ENCODE measurements at places on chromosomes 3 and 15. TPM values are rescaled to one million over a fixed set of nuclear protein-coding genes. Genes with fewer than 3 reads are reported as not detected.
A peak's percentile ranks its signal among the peaks of the same experiment; 100 is the strongest.

DNA sequence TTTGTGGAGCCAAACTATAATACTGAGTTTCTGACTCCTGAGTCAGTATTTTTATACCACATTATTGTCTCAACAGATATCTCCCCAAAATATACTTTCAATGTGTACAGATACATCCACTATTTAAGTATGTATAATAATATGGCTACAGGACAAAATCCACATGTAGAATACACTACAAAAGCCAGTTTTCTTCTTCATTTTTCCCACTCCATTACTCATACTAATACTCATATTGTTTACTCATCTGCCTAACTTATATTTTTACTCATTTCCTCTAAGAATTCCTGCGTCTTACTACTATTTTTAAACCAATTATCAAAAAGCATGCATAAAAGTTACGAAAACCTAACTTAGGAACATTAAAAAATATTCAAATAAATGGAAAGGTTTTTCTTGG, 440.8 kb downstream of the ZNF385D start:
- DNase-seq, result no peak

DNA sequence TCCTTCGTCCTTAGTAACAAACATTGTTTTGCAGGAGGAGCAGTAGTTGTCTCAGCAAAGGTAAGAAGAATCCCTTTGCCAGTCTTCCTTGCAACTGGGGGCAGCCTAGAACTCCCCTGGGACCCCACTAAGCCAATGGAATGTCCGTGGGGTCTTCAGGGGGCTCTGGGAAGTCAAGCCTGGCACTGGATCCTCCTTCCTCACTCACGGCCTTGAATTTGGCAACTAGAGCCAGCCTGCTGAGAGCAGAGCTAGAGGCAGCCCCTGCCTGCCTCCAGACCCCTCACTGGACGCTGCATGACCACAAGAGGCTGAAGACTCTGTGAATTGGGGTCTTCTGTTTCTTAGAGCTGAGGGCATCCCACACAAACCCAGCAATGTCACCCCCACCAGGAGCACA, 18.6 kb upstream of the PRR23E start:
- no peak for DNase-seq

- DNase-seq, result no peak
Measured at GRCh38 chr3:104521606-104522336, 844.9 kb upstream of the ALCAM start.

DNA sequence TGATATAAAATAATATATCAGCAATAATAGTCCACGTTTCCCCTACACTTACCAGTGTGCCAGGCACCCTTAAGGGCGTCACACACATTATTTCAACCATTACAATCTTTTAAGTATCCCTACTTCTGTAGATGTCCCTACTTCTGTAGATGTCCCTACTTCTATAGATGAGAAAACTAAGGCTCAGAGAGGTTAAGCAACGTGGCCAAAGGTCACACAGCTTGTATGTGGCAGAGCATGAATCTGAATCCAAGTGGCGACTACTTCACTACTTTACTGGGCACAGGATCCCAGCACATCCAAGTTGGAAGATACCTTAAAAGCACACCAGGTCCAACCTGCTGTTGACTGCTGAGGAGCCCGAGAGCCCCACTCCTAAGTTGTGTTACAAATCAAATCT, 77.5 kb downstream of the TLE3 start:
- DNase-seq, result no peak

DNA sequence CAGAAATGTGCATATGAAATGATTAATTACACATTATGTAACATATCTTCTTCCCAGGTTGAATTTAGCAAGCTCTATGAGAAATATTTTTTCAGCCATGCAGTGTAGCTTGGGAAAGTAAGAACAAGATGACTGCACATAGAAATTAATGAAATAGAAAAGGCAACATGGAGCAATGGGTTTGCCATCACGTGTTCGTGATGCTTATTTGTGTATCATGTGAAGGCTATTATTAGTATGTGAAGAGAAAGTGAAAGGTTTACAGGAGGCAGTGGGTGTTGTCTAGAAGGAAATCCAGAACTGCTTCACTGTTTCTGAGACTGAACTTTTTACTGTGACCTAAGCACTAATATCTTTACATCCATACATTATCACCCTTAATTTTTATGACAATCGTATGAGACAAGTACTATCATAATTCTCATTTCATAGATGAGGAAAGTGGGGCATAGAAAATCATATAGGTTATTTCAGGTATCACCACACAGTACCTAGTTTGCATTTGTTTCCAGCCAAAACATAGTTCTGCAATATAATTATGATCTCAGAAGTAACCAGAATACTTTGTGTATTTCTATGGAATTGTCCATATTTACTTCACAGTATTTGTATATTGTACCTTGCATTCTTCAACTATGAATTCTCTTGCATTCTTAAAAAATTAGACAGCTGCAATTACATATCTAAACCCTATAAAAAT, 14.9 kb downstream of the SERPINI1 start:
- no peak for DNase-seq

Gene FGF7
- 15.2 TPM for polyA plus RNA-seq

Gene FSIP1
- 1.4 TPM for polyA plus RNA-seq

- no peak for DNase-seq
Measured at GRCh38 chr15:100958326-100959065, 39.3 kb downstream of the LRRK1 start.

- peak; percentile 36 for DNase-seq
Measured at GRCh38 chr3:67998281-67998680, 343.9 kb upstream of the SUCLG2 start.

DNA sequence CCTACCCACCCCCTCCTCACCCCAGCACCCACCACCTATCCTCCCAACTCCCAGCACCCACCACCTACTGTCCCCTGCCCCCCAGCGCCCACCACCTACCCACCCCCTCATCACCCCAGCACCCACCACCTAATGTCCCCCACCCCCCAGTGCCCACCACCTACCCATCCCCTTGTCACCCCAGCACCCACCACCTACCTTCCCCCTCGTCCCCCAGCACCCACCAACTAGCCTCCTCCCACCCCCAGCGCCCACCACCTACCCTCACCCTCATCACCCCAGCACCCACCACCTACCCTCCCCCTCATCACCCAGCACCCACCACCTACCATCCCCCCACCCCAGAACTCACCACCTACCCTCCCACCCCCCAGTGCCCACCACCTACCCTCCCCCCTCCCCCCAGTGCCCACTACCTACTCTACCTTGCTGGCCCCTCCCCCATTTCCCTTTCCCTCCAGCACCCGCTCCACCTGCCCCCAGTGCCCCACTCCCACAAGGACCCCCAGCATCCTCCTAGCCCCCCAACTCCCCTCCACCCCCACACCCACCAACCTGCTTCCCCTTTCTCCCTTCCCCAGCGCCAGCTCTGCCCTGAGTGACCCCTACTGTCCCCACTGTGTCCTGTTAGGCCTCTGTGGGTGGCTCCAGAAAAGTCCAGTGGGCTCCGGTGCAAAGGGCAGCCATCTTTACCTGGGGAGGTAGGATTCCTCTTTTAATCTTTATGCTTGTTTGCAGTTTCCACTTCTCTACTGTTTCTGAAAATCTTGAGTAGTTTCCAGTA, 1.2 kb downstream of the UROC1 start:
- DNase-seq, result no peak

GRCh38 chr3:188169830-188170455, 16.0 kb downstream of the LPP start:
- no peak for DNase-seq

GRCh38 chr15:40992241-40992741, 39.0 kb downstream of the CHAC1 start:
- DNase-seq, result peak; percentile 72

Gene TM4SF1
- polyA plus RNA-seq, result 56.7 TPM

DNA sequence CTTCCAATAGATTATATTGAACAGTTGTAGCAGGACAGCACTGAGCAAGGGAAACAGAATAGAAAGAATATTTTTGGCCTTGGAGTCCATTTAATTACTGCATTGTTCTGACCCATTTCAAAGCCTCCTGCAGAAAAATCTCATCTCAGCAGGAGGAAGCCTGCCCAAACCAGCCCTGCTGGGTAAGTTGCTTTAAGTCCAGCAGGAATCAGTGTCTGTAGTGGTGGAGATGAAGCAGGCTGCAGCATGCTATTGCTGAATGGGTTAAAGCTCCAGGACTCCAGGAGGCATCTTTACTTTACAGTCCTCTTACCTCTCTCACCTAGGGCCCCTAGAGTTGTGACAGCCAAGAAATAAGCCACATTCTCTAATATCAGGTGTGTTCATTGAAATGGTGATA, 380.3 kb upstream of the THBS1 start:
- DNase-seq, result no peak

- DNase-seq, result peak; percentile 67
Measured at GRCh38 chr3:161104561-161105551, at the start of gene B3GALNT1. B3GALNT1 (minus strand) TSS chr3:161105349; CDS start chr3:161086754, 18,595 bp downstream.

Gene ADPRH
- polyA plus RNA-seq, result 6.1 TPM

- DNase-seq, result peak; percentile 81
Measured at GRCh38 chr3:44554626-44555592, at the start of gene ZKSCAN7. ZKSCAN7 (plus strand) TSS chr3:44555193; CDS start chr3:44557048, 1,855 bp downstream.

Gene FBXW12
- 1.1 TPM for polyA plus RNA-seq

Gene NUP210
- 33.7 TPM for polyA plus RNA-seq

DNA sequence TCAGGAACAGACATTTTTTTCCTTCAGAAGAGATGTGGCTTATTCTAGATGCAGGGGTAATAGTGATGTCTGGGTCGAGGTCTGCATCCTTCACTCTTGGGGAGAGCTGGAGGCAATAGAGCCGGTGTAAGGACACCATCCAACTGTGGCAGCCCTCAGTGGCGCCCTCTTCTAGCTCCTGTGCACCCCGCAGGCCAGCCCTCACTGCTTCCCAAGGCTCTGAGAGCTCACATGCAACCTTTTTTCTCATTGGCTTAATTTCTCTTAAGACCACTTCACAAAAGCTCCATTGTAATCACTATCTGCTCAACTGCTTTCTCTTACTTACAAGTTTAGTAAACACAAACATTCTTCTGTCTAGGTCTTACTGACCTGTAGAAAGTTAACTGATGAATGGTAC, 3.9 kb upstream of the VPS8 start:
- no peak for DNase-seq

DNA sequence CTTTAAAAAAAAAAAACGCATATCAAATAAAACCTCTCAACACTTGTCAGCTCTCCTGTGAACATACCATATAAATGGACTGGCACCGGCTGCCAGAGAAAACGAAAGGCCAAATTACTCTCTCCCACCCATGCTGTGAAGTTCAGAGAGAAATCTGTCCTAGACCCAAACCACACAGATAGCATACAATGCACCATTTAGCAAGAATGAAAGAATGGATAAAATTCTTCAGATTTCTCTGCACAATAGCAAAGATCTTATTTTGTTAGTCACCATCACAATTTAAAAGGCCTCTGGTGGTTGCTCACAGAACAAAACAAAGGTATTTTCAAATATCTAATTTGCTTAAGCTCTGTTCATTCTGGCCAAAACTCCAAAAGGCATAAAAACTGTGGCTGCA, 93.9 kb upstream of the BHLHE40 start:
- DNase-seq, result no peak

GRCh38 chr3:59777066-59777465, 727.2 kb upstream of the CFAP20DC start:
- peak; percentile 49 for DNase-seq

Gene SAXO2
- 4.4 TPM for polyA plus RNA-seq

DNA sequence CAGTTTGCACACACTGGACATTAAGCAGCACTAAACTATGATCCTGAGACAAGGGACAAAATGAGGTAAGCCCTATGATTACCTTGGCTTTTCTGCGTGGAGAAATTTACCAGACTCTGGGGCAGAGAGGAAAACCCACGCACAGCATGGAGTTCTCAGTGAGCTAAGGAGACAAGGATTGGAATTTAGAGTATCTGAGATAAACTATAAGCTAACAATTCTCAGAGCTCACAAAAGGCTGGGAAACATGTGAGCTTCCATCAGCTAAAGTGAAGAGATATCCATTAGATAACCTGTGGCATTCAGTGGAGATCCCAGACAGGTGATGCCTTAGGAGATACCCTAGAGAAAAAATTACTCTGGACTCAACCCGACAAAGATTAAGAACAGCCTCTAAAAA, 48.7 kb downstream of the NBEAL2 start:
- DNase-seq, result no peak

- DNase-seq, result no peak
Measured at GRCh38 chr15:65812916-65813315, 20.8 kb upstream of the DENND4A start.

Gene PTPRG
- polyA plus RNA-seq, result 78.2 TPM

Gene MESP1
- polyA plus RNA-seq, result 2.0 TPM

Gene FBN1
- polyA plus RNA-seq, result 83.5 TPM

Measured in renal pelvis (tissue), 12 donors.